KG1 (cell line): ENCODE measurements at places on chromosomes 4 and X.

GRCh38 chr4:97359826-97360225 lies 783.5 kb downstream of the STPG2 start:
- no peak for DNase-seq

- DNase-seq = no peak
Observed at GRCh38 chr4:38532908-38533499, 131.0 kb upstream of the KLF3 start.

- no peak for DNase-seq
Observed at GRCh38 chr4:42396752-42397634, at the start of gene SHISA3. TSS of gene SHISA3 (plus strand) at chr4:42397488. CDS start at chr4:42398057, 569 bp downstream.

DNA sequence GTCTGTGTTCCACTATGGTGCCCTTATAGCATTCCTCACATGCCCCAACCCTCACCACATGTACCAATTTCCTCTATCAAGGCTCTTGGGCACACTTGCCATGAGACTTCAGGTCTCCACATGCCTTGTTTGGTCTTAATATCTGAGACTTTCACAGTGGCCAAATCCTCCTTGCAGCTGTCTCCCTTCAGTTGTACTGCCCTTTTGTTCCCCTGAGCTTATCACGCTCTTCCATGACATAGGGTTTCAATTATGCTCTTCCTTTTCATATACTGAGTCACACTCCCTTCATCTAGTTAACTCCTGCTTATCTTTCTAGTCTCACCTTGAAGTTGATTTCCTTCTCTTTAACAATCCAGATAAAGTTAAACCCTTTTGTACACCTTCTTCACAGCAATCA lies 212.9 kb downstream of the PDHA2 start:
- no peak for DNase-seq

DNA sequence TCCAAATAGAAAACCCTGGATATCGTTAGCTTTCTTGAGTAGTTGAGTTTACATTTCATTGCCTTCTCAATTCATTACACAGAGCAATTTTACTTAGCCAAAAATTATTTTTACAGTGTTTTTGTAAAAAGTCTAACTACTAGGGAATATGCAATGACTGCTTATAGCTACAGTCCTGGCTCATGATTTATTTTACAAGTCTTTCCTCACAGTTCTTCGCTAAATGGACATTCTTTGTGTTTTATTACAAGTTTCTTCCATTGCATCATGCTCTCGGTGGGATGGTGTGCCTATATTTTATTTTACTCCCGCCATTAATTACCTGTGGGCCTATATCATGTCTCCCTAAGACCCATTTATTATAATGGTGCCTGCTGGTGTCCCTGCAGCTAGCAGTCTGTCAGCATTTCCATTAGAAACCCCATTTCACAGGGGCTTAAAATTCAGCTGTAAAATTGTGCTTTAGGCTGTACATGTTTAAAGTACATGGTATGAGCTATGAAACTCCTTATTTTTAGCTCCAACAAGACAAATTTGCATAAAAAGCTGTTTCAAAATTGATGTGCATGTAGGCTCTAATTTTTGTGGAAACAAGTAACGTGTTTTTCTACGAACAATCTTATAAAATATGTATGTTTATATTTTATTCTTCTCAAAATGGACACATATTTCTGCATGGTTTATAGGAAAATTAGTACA lies 227.4 kb downstream of the SLC7A11 start:
- no peak for DNase-seq

DNA sequence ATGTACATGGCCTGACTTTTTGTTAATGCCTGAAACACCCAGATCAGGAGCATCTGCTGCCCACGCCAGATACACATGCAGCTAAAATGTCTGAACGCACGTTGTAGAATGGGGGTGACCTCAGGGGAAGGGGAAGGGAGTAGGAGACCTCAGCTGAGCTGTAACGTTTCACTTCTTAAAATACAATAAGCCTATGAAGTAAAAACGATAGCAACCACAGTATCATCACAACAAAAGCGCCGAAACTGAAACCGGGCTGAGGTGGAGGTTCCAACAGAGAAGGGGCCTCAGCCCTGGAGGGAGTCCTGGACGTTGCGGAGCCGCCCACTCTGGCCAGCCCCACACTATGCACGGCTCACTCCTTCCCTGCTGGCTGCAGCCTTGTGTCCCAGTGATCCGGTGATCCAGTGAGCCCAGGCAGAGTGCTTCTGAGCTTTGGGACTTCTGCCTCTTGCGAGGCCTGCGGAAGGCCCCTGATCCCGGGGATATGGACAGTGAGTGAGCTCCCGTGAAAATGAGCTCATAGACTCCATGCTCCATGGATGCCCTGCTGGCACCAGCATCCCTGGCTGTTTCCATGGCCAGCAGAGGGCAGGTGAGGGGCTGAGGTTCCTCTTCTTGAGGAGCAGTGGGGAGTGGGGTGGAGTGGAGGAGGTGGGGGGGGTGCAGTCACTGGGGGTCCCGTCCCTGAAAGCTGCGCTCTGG lies 52.0 kb downstream of the HMX1 start:
- no peak for DNase-seq

DNA sequence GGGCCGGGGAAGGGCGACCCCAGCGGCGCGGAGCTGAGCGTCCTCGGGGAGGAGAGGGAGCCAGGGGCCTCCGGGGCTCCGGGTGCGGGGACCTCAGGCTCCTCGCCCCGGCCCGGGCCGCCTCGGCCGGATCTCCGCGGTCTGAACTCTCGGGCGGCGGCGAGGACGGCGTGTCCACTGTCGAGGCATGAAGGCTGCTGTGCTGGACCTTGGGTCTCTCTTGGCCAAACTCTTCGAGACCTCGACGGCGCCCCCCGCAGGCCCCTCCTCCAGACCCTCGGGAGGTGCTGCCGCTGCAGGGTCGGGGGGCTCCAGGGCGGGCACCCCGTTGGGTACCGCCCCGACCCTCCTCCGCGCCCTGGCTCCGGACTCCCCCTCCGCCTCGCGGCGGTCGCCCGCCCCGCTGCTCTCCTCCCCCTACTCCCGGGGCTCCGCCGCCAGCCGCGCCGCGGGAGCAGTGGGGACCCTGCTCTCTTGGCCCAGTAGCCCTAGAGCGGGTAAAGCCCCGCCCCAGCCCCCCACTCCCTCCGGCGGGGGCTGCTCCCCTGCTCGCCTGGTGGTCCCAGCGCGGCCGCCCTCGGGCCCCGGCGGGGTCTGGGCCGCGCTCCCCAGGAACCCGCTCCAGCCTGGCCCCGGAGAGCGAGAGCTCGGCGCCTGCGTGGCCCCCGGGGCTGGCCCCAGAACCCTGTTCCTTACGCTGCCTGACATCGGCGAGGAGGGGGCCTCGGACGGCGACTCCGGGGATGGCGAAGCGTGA lies 564 bp downstream of the FAM149A start:
- no peak for DNase-seq

- DNase-seq = no peak
Observed at GRCh38 chr4:19494961-19495360, 756.7 kb upstream of the SLIT2 start.

DNA sequence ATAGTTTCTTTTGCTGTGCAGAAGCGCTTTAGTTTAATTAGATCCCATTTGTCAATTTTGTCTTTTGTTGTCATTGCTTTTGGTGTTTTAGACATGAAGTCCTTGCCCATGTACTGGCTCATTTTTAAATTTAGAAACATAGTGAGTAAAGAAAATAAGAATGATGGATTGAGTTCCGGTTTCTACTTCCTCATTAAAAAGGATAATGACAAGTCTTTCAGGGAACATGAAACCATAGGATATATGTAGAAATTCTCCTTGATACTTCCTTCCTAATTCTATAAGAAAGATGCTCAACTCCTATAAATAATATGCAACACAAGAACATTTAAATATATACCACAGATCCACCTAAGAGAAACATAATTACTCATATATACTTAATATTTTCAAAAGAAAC lies 240.9 kb downstream of the BANK1 start:
- DNase-seq = no peak

- no peak for DNase-seq
Observed at GRCh38 chr4:137609718-137610430, 77.6 kb upstream of the PCDH18 start.

- no peak for DNase-seq
Observed at GRCh38 chr4:138063581-138063980, 178.6 kb downstream of the SLC7A11 start.

DNA sequence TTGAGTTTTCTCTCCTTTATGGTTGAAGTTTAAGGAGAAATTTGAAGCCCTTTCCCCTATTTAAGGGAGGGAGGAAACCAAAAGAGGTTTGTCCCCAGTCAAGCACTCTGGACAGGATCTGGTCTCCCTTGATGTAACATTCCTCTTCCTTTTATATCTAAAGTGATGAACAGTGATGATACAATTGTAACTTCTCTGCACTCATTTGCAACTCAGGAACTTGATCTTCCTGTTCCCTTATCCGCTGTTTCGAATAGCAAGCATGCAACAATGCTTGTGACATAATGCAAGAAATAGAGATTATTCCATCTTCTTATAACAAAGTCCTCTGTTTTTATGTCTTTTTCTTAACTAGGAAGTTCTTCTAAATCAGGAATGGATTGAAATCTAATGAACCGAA lies 18.3 kb downstream of the ALPK1 start:
- DNase-seq = no peak

DNA sequence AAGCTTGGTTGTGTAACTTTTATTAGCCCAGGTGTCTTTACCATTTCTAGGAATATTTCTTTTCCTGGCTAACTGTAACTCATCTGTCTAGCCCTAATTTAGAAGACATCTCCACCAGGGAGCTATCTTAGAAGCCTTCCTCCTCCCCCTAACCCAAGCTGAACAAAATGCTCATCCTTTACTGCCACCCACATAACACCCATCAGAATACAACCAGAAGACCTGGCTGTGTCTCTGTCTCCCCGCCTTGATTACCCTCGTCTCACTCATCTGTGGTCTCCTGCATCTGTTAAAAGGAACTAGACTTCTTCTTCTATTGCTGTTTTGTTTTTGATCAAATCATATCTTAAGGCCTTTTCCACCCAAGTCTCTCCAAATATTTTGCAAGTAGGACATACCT lies 4.8 kb upstream of the TMEM154 start:
- DNase-seq = no peak

DNA sequence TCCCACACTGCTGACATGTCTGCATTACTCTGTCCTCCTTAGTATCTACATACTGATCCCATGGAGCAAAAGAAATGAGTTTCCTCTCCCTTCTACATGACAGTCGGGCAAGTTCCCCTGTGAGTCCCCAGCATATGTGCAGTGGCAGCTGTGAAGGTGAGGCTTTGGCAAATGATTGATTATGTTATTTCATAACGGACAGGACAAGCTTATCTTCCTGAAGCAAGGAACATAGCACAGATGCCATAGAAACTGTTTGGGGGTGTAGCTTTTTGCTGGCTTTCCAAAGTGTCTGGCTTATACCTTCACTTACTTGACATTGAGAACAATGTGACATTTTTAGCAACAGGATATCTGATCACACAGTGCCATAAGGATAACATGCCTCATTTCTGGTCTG lies 136.8 kb upstream of the PDLIM3 start:
- DNase-seq = no peak

- no peak for DNase-seq
Observed at GRCh38 chr4:158996669-158997074, 106.2 kb upstream of the RAPGEF2 start.

DNA sequence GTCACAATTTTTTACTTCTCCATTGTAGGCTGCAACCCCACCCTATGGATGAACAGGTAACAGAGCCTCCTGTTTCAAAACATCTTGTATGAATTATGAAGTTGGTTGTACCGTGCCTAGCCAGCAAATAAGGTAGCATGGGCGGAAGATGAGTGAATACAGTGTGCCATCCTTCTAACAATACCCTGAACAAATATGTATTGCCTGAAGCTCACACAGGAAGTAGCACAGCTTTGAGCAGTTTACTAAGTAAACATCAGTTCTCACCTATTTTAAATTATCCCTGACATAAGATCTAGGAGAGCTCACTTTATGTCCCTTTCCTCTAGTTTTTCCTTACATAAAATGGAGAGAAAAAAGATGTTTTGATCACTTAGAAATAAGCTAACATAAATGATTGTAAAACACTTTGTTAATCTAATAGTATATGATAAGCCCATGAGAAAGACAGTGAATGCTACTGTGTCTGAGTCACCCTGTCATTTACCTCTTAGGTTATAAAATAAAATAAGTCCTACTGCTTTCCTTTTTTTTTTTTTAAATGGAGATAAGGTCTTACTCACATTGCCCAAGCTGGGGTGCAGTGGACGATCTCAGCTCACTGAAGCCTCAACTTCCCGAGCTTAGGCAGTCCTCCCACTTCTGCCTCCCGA lies 36.6 kb downstream of the GRSF1 start:
- no peak for DNase-seq

DNA sequence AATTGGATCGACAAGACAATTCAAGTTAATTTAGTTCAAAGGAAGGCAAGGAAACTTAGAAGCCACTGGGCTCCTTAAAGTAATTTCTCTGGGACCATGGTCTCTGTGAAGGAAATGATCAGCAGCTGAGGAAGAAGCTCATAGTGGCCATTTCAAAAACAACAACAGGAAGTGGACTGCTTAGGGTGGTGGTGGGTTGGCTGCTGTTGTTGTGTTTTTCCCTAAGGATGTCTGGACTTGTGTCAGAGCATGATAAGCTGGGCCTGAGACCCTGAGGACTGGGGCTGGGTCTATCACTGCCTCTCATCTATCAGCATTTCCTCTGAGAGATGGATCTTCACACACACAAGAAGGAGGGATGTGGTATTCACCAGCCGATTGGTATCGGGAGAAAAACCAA lies 18.3 kb downstream of the KDR start:
- no peak for DNase-seq

DNA sequence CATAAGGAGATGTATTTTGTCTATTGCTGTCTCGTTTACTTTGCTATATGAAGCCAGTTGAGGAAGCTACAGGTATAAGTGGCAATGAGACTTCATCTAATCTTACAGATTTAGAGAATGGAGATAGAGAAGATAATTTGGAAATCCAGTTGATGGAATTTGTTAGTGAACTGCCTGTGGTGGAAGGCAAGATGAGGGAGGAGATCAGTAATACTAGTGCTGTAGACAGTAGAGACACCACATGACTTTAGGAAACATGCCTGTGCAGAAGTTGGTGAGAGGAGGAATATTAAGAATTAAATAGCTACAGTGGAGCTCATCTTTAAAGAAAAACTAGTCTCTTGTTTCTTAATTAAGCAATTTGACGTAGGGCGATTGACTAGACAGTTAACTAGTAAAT lies 51.3 kb downstream of the RBPJ start:
- no peak for DNase-seq

GRCh38 chrX:30573125-30573524 lies 4.4 kb downstream of the TASL start:
- no peak for DNase-seq

DNA sequence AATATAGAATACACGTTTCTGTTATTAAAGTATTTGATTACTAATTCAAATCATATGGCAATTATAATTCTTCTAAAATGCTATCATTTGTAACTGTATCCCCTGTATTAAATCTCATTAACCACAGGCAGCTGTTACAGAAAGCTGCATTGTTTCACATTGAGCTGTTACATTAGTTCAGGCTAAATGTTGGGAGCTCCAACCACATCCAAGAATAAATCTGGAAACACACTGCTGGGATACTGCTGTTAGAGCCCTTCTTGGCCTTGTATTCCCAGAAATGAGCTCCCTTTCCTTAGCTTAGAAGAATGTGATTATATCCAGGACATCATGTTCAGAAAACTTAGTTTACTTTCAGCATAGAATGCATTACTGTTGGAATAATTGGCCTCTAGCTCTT lies 48.2 kb downstream of the GUCY1B1 start:
- no peak for DNase-seq
